Mucosa of gallbladder (tissue), 1 donor: ENCODE measurements at places on chromosomes 12 and 14. TPM values are rescaled to one million over a fixed set of nuclear protein-coding genes. Genes with fewer than 3 reads are reported as not detected.

TRIAP1 gene
- total RNA-seq, result 16.1 TPM

C12orf60 gene
- 0.43 TPM for total RNA-seq

KRT76 gene
- total RNA-seq, result not detected

KRT78 gene
- total RNA-seq, result not detected

FIGNL2 gene
- 0.75 TPM for total RNA-seq

PPP2R5C gene
- total RNA-seq, result 134 TPM

OR4E2 gene
- total RNA-seq, result not detected

LRRC10 gene
- not detected for total RNA-seq

TAS2R30 gene
- 1.7 TPM for total RNA-seq
